Stimulated activated CD8-positive, alpha-beta memory T cell treated with anti-CD3 and anti-CD28 coated beads, Interleukin-15, amount 100 ng/mL, for 4 hours (primary cell): ENCODE measurements at places on chromosomes 2 and 18.

GRCh38 chr18:74083557-74083952, 64.1 kb downstream of the FBXO15 start:
- DNase-seq, result no peak

DNA sequence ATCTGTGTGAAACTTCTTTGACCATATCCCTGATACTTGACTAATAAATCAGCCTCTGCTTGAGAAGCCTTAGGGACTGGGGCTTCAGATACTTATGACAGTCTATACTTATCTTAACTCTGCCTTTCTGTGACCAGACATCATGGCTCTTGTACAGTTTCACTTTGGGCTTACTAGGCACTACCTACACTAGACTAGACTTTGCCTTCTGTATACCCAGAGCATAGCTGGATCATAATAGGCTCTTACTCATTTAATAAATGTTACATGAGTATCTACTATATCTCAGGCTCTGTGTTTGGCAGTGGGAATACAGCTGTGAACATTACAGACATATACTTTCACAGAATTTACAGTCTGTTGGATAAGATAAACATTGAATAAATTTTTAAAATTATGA, 9.0 kb downstream of the UGP2 start:
- no peak for DNase-seq

DNA sequence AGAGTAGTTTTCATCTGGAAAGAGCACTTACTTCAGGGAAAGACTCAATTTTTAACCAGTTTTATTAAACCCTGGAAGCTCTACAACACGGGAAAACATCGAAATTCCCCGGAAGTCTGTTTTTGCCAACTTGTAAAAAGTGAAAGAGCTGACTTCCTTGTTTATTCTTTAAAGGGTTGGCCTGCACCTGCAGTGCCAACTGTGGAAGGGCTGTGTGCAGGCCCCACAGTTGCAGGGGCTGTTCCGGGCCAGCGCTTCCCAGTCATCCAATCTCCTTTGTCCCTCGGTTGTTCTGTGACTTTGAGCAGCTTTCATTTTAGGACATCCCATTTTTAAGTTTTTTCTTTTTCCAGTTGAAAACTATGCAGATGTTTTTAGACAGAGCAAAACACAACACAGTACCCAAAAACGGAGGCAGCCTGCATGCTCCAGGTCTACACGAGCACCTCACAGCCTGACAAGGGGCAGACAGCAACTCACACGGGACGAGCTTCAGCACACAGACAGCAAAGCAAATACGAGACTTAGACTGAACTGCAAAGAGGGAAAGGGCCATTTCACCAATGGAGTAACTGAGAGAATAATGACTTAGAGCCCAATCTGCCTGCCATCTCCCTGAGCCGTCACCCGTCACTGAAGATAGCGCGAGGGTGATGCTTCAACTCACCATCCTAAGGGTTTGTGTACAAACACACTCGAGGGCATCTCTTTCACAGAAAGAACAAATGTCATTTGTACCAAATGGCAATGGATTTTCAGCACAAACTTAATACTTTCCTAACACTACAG, 70.6 kb downstream of the EMILIN2 start:
- DNase-seq, result no peak

DNA sequence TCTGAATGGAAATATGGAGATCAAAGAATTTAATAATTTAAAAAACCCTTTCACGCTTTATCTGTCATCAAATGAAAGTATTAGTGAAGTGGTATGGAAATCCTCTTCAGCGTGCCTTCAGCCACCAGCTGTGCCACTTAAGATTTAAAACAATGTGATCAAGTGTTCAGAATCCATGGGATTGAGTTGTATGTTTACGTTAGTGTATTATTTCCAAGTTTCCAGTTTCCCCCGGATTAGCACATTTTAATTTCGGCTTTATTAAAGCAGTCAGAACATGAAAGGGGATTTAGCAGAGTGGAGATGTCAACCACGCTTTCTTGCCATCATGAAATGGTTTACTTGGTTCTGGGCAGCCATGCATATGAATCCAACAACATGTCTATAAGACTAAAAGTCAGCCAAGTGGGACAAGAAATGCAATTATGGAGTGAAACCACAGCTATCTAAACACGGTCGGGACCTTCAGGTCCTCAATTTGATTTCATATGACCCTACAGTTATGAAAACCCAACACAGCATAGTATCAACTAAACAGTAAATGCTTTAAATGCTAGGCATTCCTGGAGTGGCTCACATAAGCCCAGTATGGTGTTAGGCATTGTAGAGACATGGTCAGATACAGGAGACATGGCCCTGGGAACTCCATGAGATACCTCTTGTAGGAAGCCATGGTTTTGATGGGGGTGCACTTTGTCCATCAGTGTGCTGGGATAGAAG, 224.9 kb upstream of the EPAS1 start:
- no peak for DNase-seq

DNA sequence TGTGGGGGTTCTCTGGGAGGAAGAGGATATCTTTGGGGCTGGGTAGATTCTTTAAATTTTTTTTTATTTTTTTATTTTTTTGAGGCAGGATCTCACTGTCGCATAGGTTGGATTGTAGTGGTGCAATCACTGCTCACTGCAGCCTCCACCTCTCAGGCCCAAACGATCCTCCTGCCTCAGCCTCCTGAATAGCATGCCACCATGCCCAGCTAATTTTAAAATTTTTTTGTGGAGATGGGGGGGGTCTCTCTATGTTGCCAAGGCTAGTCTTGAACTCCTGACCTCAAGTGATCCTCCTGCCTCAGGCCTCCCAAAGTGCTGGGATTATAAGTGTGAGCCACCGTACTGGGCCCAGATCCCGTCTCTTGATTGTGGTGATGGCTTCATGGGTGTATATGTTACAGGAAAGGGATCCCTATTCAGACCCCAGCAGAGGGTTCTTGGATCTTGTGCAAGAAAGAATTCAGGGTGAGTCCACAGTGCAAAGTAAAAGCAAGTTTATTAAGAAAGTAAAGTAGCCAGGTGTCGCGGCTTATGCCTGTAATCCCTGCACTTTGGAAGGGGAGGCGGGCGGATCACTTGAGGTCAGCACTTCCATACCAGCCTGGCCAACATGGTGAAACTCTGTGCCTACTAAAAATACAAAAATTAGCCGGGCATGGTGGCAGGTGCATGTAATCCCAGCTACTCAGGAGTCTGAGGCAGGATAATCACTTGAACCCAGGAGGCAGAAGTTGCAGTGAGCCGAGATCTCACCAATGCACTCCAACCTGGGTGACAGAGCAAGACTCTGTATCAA, 2.0 kb upstream of the C2orf68 start:
- DNase-seq, result no peak

DNA sequence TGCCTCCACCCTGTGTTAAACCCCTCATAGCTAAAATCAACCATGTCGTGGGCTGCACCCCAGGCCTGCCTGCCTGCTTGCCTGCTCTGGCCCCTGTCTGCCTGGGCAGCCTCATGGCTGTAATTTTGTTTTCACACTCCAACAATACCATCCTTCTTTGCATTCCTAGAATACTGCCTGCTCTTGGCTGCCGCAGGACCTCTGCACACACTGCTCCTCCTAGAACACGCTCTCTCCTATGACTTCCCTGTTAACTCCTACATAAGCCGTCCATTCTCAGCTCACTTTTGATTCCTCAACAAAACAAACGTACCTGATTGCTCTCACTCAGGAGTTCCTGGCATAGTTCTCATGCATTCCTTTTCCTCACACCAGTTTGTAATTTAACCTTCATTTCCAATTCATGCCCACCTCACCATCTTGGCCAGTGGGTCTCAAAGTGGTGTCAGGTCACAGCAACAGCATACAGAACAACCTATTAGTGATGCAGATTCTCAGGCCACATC, 2.5 kb downstream of the UXS1 start:
- no peak for DNase-seq

DNA sequence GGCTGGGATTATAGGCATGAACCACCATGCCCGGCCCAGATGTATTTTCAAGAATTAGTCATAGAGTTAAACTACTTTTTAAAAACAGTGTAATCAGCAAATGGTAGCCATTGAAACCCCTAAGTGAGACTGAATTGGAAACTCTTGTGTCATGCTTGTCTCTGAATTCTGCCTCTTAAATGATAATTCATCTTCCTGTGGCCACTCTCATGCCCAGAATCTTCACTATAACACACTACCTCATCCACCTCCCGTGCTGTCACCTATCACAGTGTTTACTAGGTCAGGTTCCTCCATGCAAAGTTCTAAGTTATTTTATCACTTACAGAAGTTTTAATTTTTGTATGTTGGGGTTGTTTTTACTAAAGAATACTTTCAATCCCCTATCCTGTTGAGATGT, 197.5 kb downstream of the PHLPP1 start:
- DNase-seq, result no peak

DNA sequence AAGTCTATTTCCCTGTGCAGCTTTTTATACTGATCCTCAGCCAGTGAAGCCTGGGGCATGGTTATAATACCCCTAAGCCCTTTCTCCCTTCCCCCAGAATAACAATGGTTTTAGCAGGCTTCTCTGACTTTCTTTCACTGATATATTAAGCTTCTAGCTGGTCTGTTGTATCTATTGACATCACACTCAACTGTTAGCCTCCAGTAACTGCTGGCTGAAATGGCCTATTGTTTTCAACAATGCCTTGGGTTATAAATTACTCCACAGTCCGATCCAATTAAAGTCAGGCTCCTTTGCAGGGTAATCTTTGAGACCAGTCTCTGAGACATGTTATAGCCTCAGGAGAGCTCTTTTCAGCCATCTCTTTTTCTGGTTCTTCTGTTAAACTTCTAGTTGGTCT, 2.9 kb upstream of the SLC9A4 start:
- no peak for DNase-seq

DNA sequence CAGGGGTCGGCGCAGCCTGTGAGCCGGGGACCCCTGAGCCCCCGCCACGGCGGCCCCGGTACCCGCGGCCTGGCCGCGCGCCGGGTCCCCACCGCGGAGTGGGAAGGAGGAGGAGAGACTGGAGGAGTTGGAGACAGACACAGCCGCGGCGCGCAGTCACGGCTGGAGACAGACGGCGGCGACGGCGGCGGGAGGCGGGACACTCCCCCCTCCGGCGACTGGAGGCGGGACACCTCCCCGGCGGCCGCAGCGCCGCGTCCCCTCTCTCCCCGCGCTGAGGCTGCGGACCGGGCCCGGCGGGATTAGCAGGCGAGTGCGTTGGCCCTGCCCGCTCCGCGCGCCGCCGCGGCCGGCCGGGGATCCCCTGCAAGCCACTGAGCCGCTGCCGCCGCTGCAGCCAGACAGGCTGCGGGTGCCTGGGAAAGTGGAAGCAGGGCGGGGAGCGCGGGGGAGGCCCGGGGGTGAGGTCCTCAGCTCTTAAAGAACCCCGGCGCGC, 1.0 kb upstream of the LDLRAD4 start:
- no peak for DNase-seq

DNA sequence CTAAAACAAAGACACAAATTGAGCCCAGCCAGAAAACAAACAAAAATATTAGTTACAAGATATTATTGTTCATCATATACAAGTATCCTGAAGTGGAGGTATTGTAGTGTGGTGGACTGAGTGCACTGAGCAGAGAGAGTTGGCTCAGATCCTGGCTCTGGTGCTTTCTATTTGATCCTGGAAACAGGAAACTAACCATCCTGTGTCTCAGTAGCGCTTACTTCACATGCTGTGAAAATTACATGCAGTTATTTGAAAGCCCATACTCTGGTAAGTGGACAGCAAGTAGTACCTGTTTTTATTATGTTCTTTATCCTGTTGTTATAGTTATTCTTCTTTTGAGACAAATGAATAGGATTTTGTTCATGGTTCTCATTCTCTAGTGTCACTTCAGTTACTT, 84.3 kb upstream of the CRIM1 start:
- no peak for DNase-seq

- no peak for DNase-seq
These were observed 17.2 kb upstream of the TNP1 start for GRCh38 chr2:216877085-216877484.

GRCh38 chr2:188645986-188646385, 328.2 kb upstream of the COL3A1 start:
- DNase-seq, result no peak

GRCh38 chr2:125526093-125526492, 1129.9 kb upstream of the GYPC start:
- DNase-seq, result no peak

GRCh38 chr18:79753391-79753851, 44.3 kb upstream of the KCNG2 start:
- no peak for DNase-seq

GRCh38 chr18:26468931-26469340, 79.4 kb downstream of the KCTD1 start:
- DNase-seq, result no peak

GRCh38 chr2:190805126-190805525, 75.5 kb upstream of the GLS start:
- DNase-seq, result no peak

- DNase-seq, result no peak
These were observed 266.6 kb upstream of the CYP26B1 start for GRCh38 chr2:72414137-72414760.

DNA sequence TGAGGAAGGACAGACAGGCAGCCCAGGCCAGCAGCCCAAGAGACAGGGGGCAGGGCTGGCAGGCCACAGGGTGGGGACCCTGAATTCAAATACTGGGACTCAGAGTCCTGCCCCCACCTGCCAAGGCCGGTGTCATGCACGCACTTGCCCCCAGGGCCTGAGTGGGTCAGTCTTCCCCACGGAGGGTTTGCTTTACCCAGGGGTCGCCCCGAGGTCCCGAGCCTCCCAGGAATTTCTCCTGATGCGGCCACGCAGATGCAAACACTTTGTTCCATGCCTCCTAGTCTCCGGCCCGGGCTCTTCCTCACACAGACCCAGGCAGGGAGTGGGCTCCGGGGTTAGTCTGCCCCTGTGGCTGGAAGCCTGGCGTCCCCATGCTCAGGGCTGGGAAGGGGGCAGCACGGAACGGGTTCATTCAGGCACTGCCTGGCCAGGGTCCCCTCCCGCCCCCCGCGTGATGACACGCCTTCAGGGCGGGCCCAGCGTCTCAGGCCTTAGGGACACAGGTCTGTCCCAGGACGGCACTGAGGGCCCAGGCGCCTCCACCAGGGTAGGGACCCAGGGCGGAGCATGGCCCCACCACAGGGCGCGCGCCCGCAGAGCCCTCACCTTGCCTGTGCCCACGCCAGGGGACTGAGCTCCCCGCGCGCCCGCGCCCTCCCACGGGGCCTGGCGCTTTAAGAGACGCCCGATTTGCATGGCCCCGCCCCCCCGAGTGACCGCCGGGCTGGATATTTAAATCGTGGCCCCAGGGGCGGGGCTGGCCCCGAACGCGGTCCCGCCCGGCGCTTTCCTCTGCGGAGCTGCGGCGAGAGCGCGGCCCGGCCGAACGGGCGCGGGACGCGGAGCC, at the start of gene SNED1:
Gene SNED1 (plus strand): TSS at position 763 of the 850 bp plus-strand sequence. CDS start 220 bp downstream, outside the sequence.
- DNase-seq, result peak; percentile 32

- DNase-seq, result no peak
These were observed 49.5 kb downstream of the PTPRM start for GRCh38 chr18:7616661-7617060.

GRCh38 chr2:3160751-3161330, 216.8 kb downstream of the EIPR1 start:
- DNase-seq, result no peak

- DNase-seq, result no peak
These were observed 66.3 kb downstream of the NCKAP1 start for GRCh38 chr2:182971820-182972547.
